ENCODE measurements at places on chromosomes 3 and 15. TPM values are rescaled to one million over a fixed set of nuclear protein-coding genes. Genes with fewer than 3 reads are reported as not detected.

MOBP gene
- 0.95 TPM for total RNA-seq

ZNF710 gene
- 14.5 TPM for total RNA-seq

EXOG gene
- 12.2 TPM for total RNA-seq

GPR171 gene
- not detected for total RNA-seq

GMPS gene
- 41.3 TPM for total RNA-seq

FBXO40 gene
- under 0.01 TPM for total RNA-seq

OSTN gene
- total RNA-seq: not detected

NPAP1 gene
- not detected for total RNA-seq
